Muscle of arm (tissue), 14 donors: ENCODE measurements at places on chromosomes 12 and 14. TPM values are rescaled to one million over a fixed set of nuclear protein-coding genes. Genes with fewer than 3 reads are reported as not detected.

The BMAL2 gene
- polyA plus RNA-seq, result 2.9 TPM

The PPP4R4 gene
- polyA plus RNA-seq, result not detected

The WIF1 gene
- polyA plus RNA-seq, result 1.1 TPM

The C12orf50 gene
- polyA plus RNA-seq, result 0.14 TPM

The LTBR gene
- polyA plus RNA-seq, result 33.3 TPM

The MYF6 gene
- 122 TPM for polyA plus RNA-seq

The DBX2 gene
- polyA plus RNA-seq, result 0.08 TPM

The GPR84 gene
- not detected for polyA plus RNA-seq

The MANSC1 gene
- 12.3 TPM for polyA plus RNA-seq

The SMCO2 gene
- polyA plus RNA-seq, result not detected

The PTCSC3 gene
- polyA plus RNA-seq, result not detected

The NANOG gene
- polyA plus RNA-seq, result 0.09 TPM

The CATSPERB gene
- polyA plus RNA-seq, result 0.16 TPM

The KRT79 gene
- not detected for polyA plus RNA-seq

The WNT1 gene
- polyA plus RNA-seq, result not detected

The TRAF3 gene
- polyA plus RNA-seq, result 11.5 TPM

The TSPAN11 gene
- 5.3 TPM for polyA plus RNA-seq

The PRR13 gene
- 45.9 TPM for polyA plus RNA-seq

The PGF gene
- 26.2 TPM for polyA plus RNA-seq

The PIK3C2G gene
- polyA plus RNA-seq, result 0.03 TPM

The RPS6KA5 gene
- 7.5 TPM for polyA plus RNA-seq

The IRF2BPL gene
- polyA plus RNA-seq, result 45.8 TPM

The PTHLH gene
- 2.6 TPM for polyA plus RNA-seq

The OTOGL gene
- 0.67 TPM for polyA plus RNA-seq

The GLS2 gene
- 0.73 TPM for polyA plus RNA-seq
